ENCODE measurements at places on chromosomes 5 and 9.

DNA sequence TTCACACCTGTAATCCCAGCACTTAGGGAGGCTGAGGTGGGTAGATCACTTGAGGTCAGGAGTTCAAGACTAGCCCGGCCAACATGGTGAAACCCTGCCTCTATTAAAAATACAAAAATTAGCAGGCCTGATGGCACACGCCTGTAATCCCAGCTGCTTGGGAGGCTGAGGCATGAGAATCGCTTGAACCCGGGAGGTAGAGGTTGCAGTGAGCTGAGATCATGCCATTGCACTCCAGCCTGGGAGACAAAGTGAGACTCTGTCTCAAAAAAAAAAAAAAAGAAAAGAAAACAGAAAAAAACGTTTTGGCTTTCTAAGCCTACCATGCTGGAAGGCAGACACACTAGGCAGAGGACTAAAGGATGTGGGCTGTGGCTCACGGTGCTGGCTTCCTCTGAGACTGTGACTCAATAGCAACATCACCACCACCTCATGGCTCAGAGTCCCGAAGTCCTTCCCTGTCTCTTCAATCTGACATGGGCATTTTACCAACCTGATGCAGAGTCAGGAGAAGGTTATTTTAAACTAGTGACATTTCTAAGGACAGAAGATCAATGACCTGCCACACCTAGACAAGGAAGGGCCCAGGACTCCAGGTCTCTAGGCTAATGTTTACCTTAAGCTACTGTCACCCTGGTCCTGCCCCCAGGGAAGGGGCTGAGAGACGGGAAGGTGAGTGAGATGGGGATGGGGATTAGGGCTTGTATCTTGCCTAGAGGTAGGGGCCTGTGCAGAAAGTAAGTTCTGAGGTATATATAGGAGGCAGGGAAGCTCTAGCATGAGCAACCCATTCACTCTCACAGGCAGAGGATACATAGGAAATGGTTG, 3.7 kb downstream of the ECSCR start:
- no peak for DNase-seq

- DNase-seq: no peak
These were observed 743.6 kb upstream of the DMAC1 start for GRCh38 chr9:8543219-8543618.

GRCh38 chr5:177426566-177427210, at the start of gene GRK6:
Gene GRK6, plus strand, starts transcription at chr5:177426676. Its CDS starts 170 bp downstream, at chr5:177426846.
- DNase-seq: peak; percentile 49

- no peak for DNase-seq
These were observed 46.9 kb upstream of the RGS7BP start for GRCh38 chr5:64458948-64459347.

- no peak for DNase-seq
These were observed 17.5 kb downstream of the PIK3R1 start for GRCh38 chr5:68233075-68233474.

GRCh38 chr9:7665874-7666273, 133.7 kb downstream of the DMAC1 start:
- no peak for DNase-seq

- peak; percentile 59 for DNase-seq
These were observed 242.3 kb upstream of the PTGER4 start for GRCh38 chr5:40437452-40437861.

DNA sequence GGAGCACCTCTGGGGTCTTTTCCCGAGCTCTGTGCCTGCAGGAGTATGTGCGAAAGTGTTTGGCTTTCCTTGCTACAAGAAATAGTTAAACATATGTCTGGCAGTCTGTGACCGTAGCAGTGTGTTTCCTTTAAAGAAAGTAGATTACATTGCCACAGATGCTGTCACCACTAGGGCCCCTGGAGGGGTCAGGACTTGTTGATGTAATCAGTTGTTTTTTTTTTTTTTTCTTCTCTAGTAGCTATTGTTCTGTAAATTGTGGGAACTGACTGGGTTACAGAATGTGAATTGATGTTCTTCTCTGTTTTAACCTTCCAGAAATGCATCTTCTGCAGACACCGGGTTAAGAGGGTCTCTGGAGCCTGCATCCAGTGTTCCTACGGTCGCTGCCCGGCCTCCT, 345.6 kb downstream of the KDM4C start:
- no peak for DNase-seq

DNA sequence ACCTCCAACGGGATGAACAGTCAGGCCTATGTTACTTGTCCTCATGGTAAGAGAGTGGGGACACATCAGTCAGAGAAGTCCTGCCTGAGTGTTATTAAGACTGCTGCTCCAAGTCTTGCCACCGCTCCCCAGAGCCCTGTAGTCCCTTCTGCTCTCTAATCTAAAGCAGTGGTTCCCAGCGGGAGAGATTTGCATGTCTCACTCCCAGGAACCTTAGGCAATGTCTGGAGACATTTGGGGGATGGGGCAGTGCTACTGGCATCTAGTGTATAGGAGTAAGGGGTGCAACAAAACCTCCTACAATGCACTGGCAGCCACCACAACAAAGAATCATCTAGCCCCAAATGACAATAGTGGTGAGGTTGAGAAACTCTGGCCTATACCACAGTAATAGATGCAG, 2.6 kb upstream of the SVEP1 start:
- DNase-seq: no peak

GRCh38 chr5:103234239-103234975, 24.2 kb upstream of the MACIR start:
- no peak for DNase-seq

DNA sequence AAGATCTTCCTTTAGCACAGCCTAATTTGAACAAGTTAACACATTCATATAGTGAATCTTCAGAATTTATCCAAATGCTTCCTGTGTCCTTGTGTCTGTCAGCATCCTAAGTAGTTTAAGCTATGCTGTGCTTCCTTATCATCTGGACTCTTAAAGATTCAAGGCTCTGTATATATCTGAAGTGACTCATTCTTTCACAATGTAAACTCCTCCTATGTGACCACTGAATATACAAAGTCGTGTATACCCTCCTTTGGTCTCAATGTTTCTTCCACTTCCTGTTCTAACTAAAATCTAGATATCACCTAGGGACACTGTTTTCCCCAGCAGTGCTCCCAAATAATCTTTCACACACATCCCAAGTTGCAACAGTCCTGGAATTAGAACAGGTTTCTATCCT, 935.7 kb upstream of the NUDT12 start:
- DNase-seq: no peak

GRCh38 chr5:151094030-151094851, 13.4 kb upstream of the TNIP1 start:
- DNase-seq: peak; percentile 71

GRCh38 chr9:137045294-137046087, 486 bp downstream of the NPDC1 start:
- DNase-seq: no peak

DNA sequence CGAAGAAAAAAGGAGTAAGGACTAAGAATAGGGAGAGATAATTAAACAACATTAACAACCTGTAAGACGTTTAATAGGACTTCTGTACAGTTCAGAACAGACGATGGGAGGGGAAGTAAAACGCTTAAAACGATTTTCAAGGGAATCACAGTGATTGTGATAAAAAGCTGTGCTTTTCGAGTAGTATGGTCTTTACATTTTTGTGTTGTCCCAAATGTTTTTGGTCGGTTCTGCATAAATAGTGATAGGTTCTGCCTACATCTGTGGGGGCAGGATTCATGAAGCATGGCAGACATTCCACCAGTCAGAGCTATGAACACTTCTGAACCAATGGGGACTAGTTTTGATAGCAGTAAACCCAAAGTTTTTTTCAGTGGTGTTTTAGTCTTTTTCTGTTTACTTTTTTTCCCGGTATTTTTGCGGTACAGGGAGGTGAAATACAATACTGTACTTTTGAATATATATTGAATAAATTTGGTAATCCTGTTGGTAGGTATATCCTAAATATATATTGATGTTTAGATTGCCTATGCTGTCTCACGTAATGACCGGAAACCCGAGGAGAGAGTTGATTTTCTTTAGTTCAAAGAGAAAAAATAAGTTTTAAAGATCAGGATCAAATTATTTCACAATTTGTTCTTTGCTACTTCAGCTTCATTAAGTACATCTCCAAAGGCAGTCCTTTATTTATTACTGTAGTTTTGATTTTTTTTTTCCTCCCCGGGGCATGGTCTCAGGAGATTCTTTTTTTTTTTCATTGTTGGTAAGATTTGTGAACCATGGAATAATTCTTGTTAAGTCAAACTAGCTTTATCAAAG, 1.3 kb downstream of the ERBIN start:
- DNase-seq: peak; percentile 64

- DNase-seq: no peak
These were observed 138.3 kb downstream of the BASP1 start for GRCh38 chr5:17355586-17356346.

- no peak for DNase-seq
These were observed 637.8 kb upstream of the MEF2C start for GRCh38 chr5:89520771-89521170.

GRCh38 chr9:87684627-87685219, 41.2 kb upstream of the CTSL start:
- no peak for DNase-seq

DNA sequence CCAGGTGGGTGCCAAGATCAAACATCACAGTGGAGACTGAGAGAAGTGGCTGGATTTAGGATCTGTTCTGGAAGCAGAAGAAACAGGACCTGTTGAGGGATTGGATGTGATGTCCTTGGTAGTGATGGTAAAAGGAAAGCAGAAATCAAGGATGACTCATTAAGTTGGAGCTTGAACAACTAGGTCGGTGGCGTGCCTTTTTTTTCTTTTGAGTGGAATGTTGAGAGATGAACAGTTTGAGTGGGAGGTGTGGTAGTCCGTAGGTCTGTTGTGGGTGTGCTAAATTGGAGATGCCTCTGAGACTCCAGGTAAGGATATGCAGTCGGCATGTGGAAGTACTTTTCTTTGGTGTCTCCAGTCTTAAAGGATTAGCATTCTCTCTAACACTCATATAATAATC, 92.1 kb upstream of the IL12B start:
- DNase-seq: no peak

- no peak for DNase-seq
These were observed 2.7 kb downstream of the RGMB start for GRCh38 chr5:98776066-98776705.

- DNase-seq: peak; percentile 58
These were observed 37.4 kb downstream of the P4HA2 start for GRCh38 chr5:132190161-132190817.

DNA sequence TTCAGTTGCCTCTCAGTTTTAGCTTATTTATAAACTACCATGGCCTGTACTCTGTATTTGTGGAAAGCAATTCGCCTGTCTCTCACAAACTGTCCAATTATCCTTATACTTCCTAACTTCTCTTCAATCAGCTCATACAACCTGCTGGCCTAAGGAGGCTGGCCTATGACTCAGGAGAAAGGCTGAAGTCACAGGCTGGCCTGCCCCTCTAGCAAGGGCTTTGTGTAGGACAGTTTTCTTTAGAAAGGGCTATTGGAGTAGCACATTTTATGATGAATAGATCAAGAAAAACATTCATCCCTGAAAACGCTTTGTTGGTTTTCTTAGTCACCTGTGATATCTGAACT, 988.7 kb upstream of the ARRDC3 start:
- DNase-seq: no peak

- no peak for DNase-seq
These were observed 44.8 kb downstream of the PRLR start for GRCh38 chr5:35185518-35185917.

- DNase-seq: no peak
These were observed 46.7 kb downstream of the INSYN2B start for GRCh38 chr5:169933616-169934015.

GRCh38 chr5:82058710-82059109, 86.9 kb downstream of the ATG10 start:
- no peak for DNase-seq

DNA sequence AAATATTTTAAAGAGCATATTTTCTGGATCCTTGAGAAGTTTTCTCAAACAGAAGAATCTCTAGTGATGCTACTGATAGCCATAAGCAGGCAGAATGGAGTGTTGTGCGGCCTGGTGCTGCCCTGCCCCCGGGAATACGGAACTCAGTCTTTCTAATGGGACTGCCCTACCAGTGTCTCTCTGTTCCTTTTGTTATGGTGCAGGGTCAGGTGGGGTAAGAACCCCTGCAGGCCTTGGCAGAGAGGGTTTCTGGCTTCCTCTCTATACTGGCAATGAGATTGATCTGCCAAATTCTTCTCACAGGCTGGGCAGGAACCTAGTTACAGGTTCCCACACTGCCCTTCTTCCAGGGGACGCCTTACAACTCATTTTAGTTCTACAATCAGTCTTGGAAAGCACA, 2.6 kb downstream of the IL5 start:
- no peak for DNase-seq

DNA sequence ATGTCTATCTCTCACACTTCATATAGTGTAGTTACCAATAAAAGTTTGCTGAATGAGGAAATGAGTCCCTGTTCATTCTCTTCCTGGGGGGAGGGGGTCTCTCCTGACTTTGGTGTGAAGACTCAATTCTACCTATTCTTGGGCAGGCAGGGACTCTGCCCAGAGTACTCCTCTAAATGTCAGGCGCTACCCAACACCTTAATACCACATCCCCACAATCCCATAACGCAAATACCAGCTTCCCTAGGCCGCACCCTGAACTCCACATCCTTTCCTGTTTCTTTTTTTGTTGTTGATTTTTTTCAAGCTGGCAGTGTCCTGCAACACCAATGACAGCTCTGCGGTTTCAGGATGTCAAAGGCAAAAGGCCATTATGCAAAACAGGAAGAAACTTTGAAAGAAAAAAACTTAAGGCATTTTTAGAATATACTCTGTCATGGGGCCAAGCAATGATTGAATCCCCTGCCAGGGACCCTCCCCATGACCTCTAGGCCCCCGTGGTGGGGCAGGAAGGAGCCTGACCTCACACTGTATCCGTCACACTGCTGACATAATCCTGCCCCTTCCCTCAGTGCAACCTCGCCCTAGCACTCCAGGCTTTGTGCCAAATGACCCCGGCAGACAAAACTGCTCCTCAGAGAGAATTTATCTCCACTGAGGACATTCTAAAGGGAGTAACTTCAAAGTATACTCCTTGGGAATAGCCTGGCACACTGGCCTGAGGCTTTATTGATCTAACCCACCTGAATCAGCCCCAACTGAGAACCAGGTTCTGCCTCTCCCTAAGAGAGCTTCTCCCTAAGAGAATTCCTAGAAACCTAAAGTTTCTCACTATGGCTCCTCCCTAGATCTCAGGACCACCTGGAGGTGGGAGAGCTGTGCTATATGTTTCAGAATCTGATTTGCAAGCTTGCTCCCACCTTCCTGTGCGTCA, 8.0 kb downstream of the B4GALT1 start:
- no peak for DNase-seq

DNA sequence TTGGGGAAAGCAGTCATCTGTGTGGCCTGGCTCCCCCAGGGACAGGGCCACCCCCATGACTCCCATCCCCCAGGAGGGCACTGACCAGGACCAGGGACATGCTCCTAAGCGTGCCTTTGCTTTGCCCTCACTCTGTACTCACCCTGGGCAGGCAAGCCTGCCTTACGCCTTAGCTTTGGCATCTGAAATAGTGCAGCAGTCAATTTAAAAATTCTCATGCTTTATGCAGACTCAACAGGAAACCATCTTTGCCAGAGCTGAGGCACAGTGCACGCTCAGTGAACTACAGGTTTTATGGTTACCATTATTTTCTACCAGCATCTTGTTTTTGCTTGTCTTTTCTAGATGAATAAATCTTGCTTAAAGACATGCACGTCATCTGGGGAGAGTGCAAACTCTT, 323.5 kb downstream of the IRX2 start:
- no peak for DNase-seq

Data from SJSA1 (cell line).